ENCODE measurements at places on chromosomes 5 and 9.

DNA sequence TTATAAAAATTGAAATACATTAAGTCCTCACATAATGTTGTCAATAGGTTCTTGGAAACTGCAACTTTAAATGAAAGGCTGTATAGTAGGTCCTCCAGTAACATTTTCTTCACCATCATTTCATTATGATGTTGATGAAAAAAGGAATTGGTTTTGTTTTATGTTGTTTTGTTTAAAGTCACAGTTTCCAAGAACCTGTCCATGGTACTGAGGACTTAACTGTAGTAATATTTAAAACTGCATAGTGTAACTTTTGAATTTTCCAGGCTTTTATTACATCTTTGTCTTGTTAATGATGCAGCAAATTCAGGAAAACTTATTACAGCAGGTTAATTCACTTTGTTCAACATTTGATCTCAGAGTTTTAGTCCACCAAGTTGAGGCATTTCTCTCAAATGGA lies 11.6 kb downstream of the SECISBP2 start:
- DNase-seq: no peak

DNA sequence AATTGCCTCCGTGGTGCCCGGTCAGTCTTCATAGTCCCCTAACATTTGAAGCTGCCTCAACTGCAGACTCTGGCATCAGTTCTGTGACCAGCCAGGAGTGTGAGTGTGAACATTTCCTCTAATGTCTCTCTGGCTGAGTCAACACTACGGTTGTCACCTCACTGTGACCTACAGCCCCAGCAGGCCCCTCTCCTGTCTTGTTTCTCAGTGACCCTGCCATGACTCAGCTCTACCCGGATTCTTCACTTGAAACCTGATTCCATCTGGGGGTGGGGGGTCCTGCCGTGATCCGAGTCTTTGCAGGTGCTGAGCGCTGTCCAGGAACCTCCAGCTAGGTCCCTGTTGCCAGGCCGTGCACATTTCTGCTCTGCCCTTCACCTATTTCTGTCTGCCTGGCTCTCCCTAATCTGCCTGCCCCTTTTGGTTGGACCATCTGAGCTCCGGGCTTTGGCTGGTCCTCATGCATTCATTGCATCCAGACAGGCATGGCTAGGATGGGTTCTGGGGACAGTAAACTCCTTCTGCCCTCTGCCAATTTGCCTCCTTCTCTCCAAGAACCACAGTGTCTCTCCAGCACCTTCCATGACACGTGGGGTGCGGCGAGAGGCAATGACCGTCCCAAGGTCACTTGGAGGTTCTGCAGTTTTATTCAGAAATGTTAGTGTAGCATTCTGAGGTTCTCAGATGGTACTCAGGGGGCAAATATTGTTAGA lies 24.2 kb downstream of the STC2 start:
- DNase-seq: peak; percentile 63

GRCh38 chr9:89844075-89844474 lies 239.3 kb downstream of the GADD45G start:
- no peak for DNase-seq

- DNase-seq: no peak
Measured at GRCh38 chr5:156326718-156327259, at the start of gene SGCD. TSS of gene SGCD (plus strand) at chr5:156327164.

DNA sequence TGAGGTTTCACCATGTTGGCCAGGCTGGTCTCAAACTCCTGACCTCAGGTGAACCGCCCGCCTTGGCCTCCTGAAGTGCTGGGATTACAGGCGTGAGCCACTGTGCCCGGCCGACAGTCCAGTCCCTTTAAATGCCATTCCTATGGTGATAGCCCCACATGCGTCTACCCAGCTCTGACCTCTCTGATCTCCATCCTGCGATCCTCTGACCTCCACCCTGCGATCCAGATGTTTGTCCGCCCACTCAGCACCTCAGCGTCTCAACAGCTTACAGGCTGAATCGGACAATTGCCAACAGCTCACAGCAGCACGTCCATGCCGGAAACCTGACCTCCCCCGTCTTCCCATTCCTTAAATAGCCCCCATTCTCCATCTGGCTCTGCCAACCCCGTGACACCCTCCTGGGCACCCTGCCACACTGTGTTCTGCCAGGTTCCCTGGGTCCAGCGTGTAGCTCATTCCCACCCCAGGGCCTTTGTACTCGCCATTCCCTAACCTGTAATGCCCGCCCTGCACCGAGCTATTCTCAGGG lies 44.0 kb upstream of the RNU6ATAC start:
- no peak for DNase-seq

- peak; percentile 45 for DNase-seq
Measured at GRCh38 chr5:141330299-141331080, at the start of gene PCDHGA1. TSS of gene PCDHGA1 (plus strand) at chr5:141330514.

DNA sequence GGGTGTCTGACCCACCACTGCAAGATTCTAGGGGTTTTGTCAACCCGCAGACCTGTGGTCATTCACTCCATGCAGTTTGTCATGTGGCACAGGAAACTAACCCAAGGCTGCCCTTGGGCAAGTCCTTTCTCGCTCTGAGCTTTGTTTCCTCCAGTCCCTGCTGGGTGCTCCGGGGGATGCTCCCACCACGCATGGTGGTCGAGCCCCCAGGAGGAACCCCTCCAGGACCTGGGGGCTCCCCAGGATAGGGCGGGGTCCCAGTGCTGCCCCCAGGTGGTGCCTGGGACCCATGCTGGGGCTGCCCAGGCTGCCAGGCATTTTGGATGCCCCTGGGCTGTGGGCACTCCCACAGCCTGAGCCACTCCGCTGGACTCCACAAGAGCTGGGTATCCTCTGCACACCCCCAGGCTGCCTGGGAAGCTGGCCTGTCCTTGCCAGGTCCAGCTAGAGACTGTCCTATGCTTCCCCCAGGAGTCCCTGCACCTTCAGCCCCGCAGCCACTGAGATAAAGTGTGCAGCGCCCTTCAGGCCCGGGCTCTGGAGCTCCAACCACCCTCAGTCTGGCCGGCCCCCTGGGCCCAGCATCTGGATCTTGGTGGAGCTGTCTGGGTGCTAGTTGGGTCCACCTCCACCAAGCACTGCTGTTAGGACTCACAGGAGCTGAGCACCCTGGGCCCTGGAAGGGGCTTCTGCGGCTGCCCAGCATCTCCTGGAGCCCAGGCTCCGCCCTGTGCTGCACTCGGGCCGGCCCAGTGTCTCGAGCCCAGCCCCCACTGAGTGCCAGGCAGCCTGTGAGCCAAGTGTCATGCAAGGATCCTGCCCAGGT lies 104.3 kb downstream of the PHF2 start:
- DNase-seq: no peak

DNA sequence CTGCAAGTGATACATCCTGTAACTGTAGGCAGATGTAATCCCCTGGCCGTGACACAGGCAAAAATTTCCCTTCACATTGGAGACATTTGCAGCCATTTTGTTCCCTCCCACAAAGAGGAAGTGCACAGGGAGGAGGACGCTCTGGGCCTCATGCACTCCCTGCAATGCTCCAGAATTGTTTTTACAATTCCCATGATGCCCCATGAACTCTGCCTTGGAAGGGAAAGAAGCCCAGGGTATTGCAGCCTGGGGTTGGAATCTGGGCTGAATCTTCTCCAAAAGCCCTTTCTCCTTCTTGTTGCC lies 491.7 kb downstream of the CCDC171 start:
- DNase-seq: no peak

- no peak for DNase-seq
Measured at GRCh38 chr5:31161781-31162181, 31.7 kb upstream of the CDH6 start.

Data from K562 (cell line).